ENCODE measurements at places on chromosomes 5 and 9.
A peak's percentile ranks its signal among the peaks of the same experiment; 100 is the strongest.

DNA sequence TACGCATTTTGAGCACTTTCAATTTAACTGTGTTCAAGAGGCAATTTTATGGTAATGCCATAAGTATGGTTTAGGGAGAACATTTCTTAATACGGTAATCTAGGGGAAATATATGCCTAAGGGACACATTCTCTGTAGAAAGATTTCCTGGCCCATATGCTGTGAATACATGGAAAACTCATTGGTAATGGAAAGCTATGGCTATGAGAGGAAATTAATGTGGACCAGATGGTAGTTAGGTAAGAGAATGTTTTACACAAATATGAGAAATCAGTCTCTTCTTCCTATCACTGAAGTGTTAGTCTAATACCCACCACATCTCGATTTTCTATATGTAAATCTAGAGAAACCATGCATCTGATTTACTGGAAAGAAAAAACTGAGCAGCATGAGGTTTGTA is 105.0 kb downstream of the SEMA6A start:
- DNase-seq = no peak

GRCh38 chr9:7536310-7536939 is 263.2 kb downstream of the DMAC1 start:
- peak; percentile 14 for DNase-seq

DNA sequence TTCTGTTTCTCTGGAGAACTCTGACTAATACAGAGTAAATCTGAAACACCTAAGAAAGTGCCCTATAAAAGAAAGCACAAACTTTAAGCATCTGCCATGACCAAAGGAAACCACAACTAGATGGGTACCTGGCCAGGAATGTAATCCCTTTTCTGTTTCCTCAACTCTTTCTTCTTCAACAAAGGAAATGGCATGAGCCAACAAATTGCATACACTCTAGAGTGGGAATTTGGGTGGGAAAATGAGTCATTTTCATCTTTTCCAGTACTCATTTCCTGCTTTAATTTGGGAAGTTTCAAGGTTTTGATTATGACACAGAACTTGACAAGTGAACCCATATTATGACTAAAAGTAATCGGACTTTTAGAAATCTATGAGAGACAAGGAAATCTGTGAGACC is 349.2 kb upstream of the RORB start:
- DNase-seq = no peak

DNA sequence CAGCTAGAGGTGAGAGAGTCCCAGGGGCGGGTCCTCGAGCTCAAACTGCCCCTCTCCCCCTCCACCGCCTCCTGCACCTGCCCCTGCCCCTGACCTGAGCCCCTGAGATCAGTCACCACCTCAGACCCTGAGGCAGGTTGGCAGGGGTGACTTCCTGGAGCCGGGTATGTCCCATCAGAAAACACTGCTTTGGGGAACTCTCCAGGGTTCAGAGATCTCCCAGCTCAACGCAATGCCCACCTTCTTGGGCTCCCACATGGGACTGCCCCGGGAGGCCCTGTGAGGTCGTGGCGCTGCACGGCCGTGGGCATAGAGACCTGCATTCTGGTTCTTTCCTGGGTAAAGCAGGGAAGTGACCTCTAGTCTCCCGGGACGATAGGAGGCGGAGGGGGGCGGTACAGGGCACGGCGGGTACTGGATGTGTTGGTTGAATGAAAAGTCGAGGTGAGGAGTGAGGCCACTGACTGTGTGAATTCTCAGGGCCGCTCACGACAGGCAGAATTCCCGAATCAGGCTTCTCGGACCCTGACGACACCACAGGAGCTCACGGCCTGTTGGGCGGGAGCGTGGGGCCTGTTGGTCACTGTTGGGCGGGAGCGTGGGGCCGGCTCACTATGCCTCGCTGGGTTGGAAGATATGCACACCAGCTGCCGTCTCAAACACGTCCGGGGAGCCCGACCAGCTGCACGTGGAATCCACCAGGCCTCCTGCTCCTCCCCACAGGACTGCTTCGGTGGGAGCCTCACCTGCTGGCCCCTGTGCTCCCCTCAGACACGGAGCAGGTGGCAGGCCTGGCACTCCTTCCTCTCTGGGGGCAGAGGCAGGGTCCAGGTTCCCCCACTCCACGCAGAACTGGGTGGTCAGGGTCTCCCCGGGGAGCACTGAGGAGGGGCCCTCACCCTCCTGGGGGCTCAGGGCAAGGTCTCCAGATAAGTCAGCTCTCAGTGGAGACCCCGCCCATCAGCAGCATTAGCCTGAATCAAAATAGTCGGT is 178.0 kb upstream of the PPP1R26 start:
- DNase-seq = no peak
